ENCODE measurements at places on chromosomes 5 and 9.
A peak's percentile ranks its signal among the peaks of the same experiment; 100 is the strongest.

- DNase-seq: no peak
Measured at GRCh38 chr5:174596429-174596828, 128.0 kb upstream of the MSX2 start.

DNA sequence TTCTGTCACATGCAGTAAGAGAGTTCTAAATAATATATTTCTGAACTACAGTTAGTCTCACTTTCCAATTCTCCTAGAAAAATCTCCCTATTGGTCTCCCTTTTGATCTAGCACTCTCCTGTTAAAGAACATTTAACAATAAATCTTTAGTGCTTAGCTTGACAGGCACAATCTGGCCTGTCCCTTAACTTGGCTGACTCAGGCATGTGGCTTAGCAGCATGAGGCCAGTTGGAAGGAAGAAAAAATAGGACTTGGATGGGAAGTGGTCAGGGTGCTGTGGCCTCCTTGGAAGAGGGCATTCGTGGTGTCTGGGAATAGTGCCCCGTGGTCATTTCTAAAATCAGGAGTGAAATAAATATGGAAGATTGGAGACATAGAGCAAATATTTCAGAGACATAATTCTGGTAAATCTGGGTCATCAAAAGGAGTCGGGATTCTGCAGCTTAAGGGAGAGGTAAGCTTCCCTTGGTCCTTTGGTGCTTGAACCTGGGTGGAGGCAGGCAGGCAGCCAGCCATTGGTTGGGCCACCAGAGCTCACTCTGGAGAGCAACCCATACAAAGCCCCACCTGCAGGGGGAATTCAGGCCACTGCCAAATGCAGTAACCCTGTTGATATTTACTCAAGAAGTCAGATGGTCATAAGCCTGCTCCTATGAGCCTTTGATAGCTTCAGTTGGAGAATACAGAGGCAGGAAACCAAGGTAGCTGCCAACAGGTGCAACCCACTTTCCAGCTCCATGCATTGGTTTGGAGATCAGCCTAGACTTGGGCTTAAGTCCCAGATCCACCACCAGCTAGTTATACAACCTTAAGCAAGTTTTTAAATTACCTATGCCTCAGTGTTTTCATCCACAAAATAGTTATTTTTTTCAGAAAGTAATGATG is 28.8 kb upstream of the TLE4 start:
- no peak for DNase-seq

GRCh38 chr5:56175488-56175887 is 57.6 kb downstream of the ANKRD55 start:
- no peak for DNase-seq

DNA sequence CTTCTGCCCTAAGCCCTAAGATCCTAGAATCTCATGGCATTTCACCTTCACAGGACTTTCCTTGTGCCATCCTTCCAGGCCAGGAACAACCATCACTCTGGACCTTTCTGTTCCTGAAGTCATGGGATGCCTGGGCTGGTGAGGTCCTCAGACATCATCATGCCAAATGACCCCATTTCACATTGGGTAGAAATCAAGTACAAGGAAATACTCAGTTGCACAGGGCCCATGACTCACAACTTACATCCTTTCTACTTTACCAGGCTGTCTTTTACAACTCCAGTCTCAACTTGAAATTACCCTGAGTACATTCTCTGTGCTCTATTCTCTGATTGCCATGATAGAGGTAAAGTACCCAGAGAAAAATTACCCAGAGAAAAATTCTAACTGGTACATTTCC is 167.1 kb downstream of the PIK3R1 start:
- DNase-seq: no peak

DNA sequence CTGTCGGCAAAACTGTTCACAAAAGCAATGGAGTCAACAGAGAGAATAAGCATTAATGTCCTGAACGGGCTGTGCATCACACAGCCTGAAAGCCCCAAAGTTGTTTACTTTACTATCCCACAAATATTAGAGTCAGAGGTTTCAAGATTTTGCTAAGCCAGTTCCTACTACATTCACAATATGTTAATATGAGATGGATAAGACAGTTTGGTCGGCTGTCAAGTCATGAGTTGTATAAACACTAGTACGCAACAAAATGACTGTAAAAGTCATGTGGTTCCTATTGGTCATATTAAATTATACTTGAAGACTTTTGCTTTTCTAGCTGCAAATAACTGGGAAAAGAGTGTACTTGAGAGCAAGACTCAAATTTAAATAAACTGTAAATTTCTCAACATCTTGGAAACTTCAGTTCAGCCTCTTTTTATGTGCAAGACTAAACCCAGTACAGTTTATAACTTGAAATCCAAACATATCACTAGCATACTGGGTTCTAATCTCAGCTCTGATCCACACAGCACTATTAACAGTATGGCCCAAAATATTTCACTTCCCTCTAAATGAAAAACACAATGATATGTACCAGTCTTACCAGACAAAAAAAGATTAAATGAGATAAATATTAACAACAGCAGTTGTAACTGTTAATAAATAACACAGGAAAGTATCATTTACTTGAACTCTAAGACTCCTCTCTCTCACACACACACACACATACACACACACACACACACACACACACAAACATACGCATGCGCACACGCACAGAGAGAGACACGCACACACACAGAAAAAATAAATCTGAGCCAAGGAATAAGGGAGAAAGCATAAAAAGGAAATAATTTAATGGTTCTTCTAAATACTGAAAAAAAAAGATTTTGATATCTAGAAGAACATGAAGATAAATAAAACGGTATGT is 33.1 kb downstream of the FANCC start:
- no peak for DNase-seq

DNA sequence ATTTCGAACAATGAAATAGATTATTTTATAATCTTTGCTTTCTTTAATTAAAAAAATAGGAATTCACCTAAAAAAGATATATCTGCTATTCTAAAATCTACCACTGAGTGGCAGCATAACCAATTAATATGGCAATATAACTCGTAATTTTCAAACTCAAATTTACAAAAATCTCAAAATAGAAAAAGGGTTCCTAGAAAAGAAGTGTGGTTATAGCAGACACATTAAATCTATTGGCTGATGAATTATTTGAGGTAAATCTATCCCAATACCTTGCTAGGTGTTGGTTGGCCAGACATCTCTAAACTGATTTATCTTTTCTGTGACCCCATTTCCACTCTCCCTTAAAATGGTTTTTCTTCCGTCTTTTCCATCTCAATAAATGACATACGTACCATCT is 30.2 kb upstream of the NRG2 start:
- no peak for DNase-seq

- DNase-seq: no peak
Measured at GRCh38 chr9:77800924-77801551, 152.9 kb upstream of the GNA14 start.

GRCh38 chr9:130980526-130980925 is 28.4 kb upstream of the LAMC3 start:
- no peak for DNase-seq

DNA sequence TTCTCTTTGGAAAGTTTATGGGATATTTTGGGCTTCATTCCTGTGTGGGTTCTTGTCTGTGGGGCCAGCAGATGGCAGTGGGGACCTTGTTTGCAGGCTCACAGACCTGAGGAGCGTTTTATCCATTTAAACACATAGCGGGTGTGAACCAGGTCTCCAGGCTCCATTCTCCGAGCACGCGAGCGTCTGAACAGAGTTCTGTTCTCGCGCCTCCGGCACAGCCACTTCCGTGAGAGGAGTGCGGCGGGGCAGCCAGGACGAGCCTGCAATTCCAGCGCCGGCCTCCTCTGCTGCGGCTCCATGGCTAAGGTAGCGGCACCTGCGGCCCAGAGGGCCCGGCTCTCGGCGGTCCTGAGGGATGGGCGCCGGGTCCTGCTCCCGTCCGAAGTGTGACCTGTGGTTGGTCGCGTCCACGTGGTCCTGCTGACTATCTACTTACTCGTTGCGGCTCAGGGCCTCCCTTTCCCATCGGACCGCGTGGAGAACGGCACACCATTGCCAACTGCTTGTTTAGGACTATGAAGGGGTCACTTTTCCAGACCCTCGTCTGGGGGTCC is 7.3 kb downstream of the NRARP start:
- peak; percentile 60 for DNase-seq

GRCh38 chr9:28923351-28923750 is 1350.1 kb upstream of the C9orf72 start:
- no peak for DNase-seq

- no peak for DNase-seq
Measured at GRCh38 chr9:88056876-88057275, 81.4 kb downstream of the SPATA31C2 start.

DNA sequence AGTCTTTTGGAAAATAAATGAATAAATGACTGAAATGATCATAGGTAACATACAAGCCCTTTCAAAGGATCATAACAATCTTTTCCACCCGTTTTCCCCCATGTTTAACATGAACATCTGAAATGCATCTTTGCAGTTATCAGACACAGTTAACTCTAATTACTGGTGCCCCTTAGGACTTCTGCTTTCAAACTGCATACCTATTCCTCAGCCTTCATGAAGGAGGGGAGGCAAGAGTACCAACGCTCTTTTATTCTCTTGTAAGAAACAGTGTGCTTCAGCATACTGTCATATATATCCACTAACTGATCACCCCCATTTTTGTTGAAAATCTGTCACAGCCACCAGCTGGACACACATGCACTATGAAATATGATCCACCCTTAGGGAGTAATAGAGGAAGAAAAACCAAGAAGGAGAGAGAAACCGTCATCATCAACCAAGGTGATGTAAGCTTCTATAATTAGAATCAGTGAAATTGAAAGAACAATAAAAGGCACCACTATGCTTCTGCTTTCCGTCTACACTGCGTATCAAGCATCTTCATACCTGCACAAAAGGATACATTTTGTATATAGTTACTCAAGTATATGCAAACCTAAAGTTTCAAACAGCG is 98.7 kb downstream of the RAPGEF6 start:
- DNase-seq: no peak

- no peak for DNase-seq
Measured at GRCh38 chr9:137191691-137192447, 3.4 kb downstream of the SSNA1 start.
